ENCODE measurements at places on chromosomes 1 and 21. TPM values are rescaled to one million over a fixed set of nuclear protein-coding genes. Genes with fewer than 3 reads are reported as not detected.

ADCY10 gene
- 0.35 TPM for total RNA-seq

TMEM125 gene
- total RNA-seq: 3.8 TPM

TP73 gene
- total RNA-seq: 0.82 TPM

GRCh38 chr21:42400525-42400924, 3.2 kb upstream of the UBASH3A start:
- DNase-seq: peak; percentile 68

DNA sequence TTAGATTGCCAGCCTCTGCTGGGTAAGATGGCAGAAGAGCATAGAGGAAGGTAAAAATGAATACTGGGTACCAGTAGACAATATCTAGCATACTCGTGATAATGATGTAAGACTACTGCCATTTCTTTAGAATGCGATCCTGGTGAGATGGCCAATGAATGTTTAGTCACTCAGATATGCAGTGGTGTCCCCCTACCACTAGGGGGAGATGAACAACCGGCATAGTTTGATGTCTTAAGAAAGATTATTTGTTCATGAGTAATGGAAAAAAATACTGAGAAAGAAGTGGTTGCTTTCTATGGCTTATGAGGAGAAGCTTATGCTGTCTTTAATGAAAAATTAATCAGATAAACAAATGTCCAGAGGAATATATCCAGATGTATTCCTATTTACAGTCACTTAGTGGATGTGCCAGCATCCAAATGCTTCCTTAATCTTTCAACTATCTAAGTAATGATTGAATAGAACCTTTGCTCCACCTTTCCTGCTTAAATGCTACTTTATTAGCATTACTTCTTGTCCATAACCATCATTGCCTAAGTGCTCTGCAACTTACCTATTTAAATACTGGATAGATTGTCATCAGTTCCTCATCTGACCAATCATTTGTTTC, 256.6 kb downstream of the ST6GALNAC3 start:
- DNase-seq: peak; percentile 78

DNA sequence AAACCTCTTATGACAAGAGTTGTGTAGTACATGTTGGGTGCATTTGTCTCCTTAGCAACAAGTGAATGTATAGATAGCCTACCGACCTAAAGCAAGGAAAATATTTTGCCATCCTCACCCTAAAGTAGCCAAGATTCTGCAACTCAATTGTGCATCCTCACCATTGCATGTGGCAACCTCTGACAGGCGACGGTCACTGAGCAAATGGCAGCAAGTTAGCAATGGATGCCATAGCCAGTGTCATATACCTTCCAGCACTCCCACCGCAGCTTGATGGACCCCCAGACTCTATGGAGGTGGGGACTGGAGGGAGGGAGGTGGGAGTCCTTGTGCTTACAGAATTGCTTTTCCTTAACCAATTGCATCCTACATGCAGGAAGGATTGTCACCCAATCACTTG, 17.0 kb downstream of the PROX1 start:
- no peak for DNase-seq

GRCh38 chr1:204583909-204584632, 67.9 kb downstream of the MDM4 start:
- peak; percentile 49 for DNase-seq

DNA sequence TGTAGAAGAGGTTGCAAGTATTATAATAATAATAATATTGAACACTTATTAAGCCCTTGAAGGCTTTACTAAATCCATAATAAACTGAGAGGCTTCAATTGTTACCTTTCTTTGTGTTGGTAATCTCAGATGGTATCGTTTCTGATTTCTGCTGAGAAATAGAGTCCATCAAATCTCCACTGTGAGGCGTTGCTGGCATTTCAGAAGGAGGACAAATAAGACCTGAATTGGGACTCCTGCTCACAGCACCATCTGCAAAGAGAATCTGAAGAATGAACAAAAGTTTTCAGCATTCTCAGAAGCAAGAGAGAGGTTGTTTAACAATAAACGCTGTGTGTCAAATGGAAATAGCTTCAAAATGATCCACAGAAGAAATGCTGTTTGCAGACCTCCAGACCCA, 93.7 kb downstream of the WDR3 start:
- no peak for DNase-seq

GRCh38 chr1:67261680-67262079, 46.0 kb upstream of the IL12RB2 start:
- no peak for DNase-seq
